Thymus (tissue), 14 donors: ENCODE measurements at places on chromosomes 3 and 15.

DNA sequence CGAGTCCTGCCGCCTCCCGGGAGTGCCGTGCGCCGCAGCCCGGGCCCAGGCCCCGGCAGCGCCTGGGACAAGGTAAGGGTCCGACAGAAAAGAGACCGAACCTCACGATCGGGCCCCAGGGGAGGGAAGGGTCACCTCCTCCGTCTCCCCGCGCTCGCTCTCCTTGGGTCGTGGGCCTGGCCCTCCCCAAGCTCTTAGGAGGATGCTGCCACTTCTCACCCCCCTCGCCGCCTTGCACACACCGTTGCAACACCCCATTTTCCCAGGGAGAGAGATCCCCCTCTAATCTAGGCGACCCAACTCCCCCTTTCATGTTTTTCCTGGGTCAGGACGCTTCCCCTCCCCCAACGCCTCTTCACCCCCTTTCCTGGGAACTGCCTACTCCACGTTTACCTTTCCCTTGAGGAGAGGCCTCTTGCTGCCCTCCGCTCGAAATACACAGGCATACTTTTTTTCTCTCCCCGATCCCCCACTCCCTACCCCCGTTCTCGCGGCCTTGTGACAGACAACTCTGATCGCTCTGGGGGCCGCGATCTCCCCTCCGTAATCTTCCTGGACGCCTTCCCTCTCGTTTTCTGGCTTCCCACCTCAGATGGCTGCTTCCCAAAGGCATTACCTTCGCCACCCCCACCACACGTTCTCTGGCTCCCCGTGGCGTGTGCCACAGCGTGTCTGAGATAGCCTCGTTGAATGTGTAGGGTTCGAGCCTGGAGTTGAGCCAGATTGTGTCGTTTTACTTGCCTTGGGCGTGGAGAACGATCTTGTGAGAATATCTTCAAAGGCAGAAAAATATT lies 688 bp downstream of the SETD5 start:
- DNase-seq = no peak

DNA sequence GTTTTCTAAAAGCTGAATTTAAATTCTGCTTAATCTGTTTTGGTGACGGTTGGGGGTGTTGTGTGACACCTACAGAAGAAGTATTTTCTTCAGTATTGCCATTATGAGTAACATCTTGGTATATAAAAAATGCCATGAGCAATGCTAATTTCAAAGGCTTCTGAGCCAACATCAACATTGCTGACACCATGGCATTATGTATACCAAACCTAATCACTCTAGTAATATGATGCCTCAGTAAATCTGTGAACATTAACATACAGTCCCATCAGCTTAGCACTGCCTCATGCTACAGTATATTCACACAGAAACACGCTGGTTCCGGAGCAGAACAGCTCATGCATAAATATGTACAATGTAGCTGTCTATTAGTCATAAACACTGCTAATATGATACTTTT lies 75.8 kb downstream of the ZPLD1 start:
- DNase-seq = no peak

DNA sequence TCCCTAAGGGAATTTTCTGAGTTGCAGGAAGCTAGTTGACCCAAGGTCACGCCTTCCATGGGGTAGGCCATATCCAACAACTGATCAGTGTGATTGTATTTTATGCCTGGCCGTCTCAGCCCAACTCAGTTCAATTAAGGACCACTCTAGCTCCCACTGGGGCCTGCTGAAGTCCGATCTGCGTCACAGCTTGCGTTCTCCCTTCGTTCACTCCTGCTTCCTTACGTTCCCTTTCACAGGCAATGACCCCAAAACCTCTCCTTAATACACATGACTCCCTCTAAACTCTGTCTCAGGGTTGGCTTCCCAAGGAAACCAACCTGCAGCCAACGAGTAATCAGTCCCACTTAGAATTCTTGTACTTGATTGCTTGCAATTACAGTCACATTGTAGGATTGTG lies 428.0 kb downstream of the RBMS3 start:
- DNase-seq = no peak

DNA sequence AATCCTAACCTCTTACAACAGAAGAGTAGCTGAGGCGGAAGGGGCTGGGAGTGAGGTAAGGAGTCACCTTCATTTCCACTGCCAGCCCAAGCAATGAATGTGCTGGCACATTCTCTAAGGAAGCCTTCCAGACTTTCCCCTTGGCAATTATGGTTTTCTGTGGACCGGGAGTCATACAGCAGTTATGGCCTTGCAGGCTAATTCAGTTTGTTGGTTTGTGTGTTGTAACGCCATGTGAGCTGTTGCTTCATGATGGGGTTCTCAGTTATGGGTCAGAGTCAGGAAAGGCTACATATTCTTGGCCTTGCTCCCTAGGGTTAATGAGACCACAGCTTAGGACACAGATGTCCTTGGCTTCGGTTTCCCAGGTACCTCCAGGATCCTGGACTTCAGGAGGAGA lies 137.0 kb downstream of the ADAMTS17 start:
- DNase-seq = no peak

DNA sequence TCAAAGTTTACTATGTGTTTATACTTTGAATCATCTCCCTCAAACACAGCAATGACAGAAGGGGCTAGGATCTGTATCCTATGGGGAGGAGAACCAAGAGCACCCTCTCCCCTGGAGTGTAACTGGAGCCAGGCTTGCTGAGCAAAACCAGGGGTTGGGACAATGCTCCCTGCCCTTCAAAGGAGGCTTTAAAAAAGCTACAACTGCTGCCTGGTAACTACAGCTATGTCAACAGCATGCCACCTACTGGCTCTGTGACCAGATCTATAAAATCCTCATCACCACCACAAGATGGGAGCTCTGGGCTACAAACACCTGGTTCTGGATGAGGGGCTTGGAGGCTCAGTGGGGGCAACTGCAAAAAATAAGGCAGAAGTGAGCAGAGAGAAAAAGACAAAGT lies 61.9 kb downstream of the ANO10 start:
- no peak for DNase-seq

DNA sequence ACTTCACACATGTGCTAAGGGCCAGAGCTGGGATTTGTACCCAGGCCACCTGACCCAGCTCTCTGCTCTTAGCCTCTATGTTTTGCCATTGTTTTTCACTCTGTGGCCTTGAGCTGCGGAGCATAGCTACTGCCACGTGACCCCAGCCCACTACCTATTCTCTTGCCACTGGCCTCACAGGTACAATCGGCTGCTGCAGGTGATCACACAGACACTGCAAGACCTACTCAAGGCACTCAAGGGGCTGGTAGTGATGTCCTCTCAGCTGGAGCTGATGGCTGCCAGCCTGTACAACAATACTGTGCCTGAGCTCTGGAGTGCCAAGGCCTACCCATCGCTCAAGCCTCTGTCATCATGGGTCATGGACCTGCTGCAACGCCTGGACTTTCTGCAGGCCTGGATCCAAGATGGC lies 46.2 kb downstream of the SEMA3G start:
- no peak for DNase-seq

DNA sequence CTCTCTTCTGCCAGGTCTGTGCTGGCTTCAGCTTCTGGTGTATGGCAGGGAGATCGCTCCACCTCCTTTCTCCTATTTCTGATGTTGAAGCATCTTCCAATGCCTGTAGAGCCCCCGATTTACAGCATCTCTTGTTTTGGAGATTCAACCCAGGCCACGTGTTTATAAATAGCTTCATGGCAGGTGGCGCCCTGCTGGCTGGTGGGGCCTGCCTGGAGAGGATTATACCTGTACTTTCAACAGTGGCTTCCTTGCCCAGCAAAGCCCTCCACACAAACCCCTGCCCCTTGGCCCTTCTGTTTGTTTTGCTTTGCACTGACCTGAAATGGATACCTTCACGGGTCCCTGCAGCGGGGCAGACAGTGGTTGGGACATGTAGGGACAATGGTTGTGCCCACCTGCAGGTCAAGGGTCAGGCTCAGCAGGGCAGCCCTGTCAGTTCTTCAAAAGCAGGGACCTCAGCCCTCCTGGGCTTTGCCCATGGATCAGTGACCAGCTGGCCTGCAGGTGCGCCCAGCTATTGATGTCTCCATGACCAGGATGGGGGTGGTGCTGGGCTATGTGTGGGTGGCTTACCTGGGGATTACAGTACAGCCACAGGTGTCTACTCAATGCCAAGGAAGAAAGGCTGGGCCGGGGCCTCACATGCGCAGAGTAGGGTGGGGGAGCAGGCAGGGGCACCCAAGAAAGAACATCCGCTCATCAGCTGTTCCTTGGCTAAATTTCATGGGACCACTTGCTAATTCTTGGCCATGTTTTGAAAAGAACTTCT lies 112.7 kb upstream of the PRR23C start:
- DNase-seq = no peak

GRCh38 chr3:188385295-188385694 lies 231.3 kb downstream of the LPP start:
- DNase-seq = no peak

- DNase-seq = no peak
Measured at GRCh38 chr3:152156880-152157279, 111.8 kb upstream of the MBNL1 start.

DNA sequence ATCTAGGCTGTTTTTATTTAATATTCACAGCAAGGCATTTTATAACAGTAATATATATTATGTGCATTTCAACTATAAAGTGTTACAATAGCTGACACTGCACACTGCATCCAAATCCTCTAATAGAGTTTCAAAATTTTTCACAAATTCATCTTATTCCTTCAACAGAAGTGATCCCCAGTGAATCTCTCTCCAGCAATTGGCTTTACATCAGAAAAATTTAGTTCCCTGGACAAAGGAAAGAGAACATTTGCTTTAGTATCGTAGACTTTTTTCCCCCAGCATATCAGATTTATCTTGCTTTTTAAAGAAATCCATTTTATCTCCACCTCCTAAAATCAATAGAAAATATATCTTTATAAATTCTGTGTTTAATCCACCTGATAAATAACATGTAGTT lies 868.6 kb downstream of the TBL1XR1 start:
- no peak for DNase-seq

- no peak for DNase-seq
Measured at GRCh38 chr3:123543950-123544349, 40.9 kb downstream of the HACD2 start.

- DNase-seq = no peak
Measured at GRCh38 chr15:46091860-46092450, 457.1 kb downstream of the SQOR start.

- DNase-seq = no peak
Measured at GRCh38 chr3:63909431-63909830, 2.8 kb downstream of the SCAANT1 start.

DNA sequence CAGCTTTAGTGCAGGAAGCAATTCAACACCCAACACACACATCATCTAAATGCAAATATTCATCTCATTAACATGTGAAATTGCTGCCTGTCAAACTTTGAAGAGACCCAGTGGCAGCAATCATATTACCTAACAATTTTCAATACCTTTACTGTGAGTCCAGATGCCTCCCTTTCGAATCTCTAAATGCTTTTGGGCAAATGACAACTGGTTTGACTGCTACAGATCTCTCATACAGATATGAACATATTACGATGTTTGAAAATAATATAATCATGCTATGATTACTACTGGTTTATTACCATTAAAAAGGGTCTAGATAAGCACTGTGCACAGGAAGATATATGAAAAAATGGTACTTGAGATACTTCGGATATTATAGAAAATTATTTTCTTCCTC lies 137.9 kb downstream of the ADAMTS9 start:
- no peak for DNase-seq

- DNase-seq = no peak
Measured at GRCh38 chr3:21487520-21487919, 263.5 kb downstream of the ZNF385D start.

GRCh38 chr3:170997961-170998913 lies 28.3 kb downstream of the SLC2A2 start:
- DNase-seq = no peak

GRCh38 chr3:193499801-193500485 lies 54.8 kb downstream of the ATP13A4 start:
- DNase-seq = no peak

DNA sequence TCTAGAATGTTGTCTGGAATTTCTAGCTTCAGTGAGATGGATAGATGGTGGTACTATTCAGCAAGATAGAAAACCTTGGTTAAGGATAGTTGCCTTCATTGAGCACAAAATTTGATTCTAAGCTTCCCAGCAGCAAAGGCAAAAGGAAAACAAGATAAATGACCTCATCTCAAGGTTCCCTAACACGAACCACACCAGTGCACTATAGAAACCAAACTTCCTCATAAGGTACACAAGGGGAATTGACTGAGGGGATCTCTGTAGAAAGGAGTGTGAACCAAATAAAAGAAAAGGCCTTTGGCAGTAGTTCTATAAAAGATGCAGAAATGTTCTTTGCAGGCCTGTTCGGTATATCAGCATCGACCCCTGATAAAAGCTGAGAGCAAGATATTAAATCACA lies 288.9 kb downstream of the SHQ1 start:
- no peak for DNase-seq

DNA sequence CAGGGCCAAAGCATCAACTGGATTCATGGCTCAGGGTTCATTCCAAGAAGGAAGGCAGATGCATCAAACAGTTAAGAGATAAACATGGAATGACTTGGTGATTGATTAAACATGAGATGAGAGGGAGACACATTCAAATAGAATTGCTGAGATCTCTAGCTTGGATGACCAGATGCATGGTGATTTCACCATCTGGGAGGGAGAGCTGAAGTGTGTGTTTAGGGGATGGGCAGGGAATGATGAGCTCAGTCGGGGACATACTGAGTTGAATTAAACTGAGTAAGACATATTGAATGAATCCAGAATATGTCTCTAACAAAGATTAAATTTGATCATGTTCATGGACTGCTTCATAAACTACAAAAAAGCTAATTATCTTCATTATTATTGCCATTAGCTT lies 35.5 kb downstream of the CADPS start:
- DNase-seq = no peak

- DNase-seq = no peak
Measured at GRCh38 chr3:22269831-22270230, 518.8 kb upstream of the ZNF385D start.

GRCh38 chr3:74054566-74054965 lies 429.8 kb upstream of the PDZRN3 start:
- no peak for DNase-seq

- DNase-seq = no peak
Measured at GRCh38 chr3:143352850-143353550, 233.4 kb downstream of the CHST2 start.

DNA sequence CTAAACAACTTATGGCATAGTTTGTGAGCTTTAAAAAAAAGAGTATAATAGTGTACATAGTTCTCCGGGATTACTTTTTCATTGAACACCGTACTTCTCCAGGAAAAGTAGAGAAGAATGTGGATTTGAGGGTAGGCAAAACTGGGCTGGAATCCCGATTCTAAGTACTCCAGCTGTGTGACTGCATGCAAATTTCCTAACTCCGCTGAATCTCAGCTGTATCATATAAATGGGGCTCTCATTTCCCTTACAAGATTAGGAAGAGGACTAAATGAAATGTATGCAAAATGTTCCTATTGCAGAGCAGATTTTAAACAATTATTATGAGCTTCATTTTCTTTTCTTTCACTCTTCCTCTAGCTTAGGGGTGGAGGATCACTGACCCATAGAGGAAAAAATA lies 70.3 kb upstream of the HERC1 start:
- DNase-seq = no peak

- DNase-seq = no peak
Measured at GRCh38 chr3:127915937-127916493, 983 bp downstream of the KBTBD12 start.

- no peak for DNase-seq
Measured at GRCh38 chr3:182323898-182324297, 469.4 kb upstream of the ATP11B start.
